ENCODE measurements at places on chromosomes 7 and 10. TPM values are rescaled to one million over a fixed set of nuclear protein-coding genes. Genes with fewer than 3 reads are reported as not detected.

TLX1 gene
- not detected for total RNA-seq

AGBL3 gene
- 1.8 TPM for total RNA-seq

SUGCT gene
- 5.6 TPM for total RNA-seq

AMPH gene
- 3.1 TPM for total RNA-seq

C10orf53 gene
- total RNA-seq, result not detected

FFAR4 gene
- total RNA-seq, result not detected
